Neuronal stem cell (in vitro differentiated cells): ENCODE measurements at places on chromosomes 2 and 18.
A peak's percentile ranks its signal among the peaks of the same experiment; 100 is the strongest.

GRCh38 chr18:30917651-30918050 lies 124.9 kb downstream of the DSC3 start:
- no peak for DNase-seq

- no peak for DNase-seq
These were observed 39.5 kb upstream of the FHL2 start for GRCh38 chr2:105438104-105438929.

- no peak for DNase-seq
These were observed 122.3 kb downstream of the LYPD6B start for GRCh38 chr2:149160701-149161217.

DNA sequence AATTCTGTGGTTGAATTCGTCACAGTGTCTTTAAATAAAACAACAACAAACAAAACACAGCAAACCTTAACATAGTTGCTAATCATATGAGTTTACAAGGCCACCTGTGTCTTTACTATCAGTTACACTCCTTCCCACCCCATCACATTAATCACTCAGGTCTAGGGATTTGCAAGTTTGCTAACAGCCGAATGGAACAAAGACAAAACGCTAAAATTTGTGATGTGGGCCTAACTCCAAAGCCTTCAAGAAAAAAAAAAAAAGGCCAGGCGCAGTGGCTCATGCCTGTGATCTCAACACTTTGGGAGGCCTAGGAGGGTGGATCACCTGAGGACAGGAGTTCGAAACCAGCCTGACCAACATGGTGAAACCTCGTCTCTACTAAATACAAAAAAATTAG lies 566 bp upstream of the POLI start:
- no peak for DNase-seq

GRCh38 chr2:221570321-221570935 lies 1.7 kb downstream of the EPHA4 start:
- peak; percentile 54 for DNase-seq

GRCh38 chr2:160555420-160556071 lies 61.9 kb upstream of the RBMS1 start:
- DNase-seq, result no peak

GRCh38 chr2:65129286-65129825 lies 550 bp downstream of the RAB1A start:
- no peak for DNase-seq

DNA sequence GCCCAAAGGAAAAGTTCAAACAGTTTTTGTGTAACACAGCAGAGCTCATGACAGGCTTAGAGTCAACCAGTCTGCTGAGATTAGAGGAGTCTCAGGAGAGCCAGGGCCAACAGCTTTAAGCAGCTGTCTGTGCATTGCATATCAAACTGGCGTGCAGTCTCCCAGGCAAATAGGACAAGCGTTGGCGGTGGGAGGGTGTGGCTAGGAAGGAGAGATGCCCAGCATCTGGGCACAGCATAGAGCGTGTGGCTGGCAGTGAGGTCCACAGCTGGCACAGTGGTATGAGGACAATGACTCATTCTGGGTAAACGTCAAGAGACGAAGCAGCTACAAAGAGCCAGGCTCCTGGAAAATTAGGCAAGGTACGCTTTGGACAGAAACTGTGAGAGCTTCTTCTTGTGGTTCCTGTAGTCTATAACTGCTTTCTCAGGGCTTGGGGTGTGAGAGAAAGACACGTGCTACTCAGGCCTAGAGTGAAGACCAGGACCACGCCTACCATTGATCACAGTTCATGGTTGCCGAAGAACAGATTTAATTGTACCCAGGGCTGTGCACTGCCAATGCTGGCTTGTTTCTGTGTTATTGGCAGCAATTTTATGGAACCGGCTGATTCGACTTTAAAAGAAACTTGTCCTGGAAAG lies 14.8 kb downstream of the ZAP70 start:
- DNase-seq, result no peak

- no peak for DNase-seq
These were observed 70.9 kb downstream of the AAK1 start for GRCh38 chr2:69572641-69573040.

GRCh38 chr2:47336259-47337238 lies 66.4 kb upstream of the MSH2 start:
- DNase-seq, result no peak

- no peak for DNase-seq
These were observed 60.2 kb downstream of the PRPF40A start for GRCh38 chr2:152657043-152657442.

- DNase-seq, result no peak
These were observed 89.2 kb upstream of the CTDP1 start for GRCh38 chr18:79590191-79591031.

GRCh38 chr2:196165016-196165415 lies 6.4 kb downstream of the STK17B start:
- no peak for DNase-seq

- DNase-seq, result no peak
These were observed 226.4 kb upstream of the HS6ST1 start for GRCh38 chr2:128545085-128545484.

- DNase-seq, result no peak
These were observed 9.9 kb downstream of the DYTN start for GRCh38 chr2:206708286-206708685.

DNA sequence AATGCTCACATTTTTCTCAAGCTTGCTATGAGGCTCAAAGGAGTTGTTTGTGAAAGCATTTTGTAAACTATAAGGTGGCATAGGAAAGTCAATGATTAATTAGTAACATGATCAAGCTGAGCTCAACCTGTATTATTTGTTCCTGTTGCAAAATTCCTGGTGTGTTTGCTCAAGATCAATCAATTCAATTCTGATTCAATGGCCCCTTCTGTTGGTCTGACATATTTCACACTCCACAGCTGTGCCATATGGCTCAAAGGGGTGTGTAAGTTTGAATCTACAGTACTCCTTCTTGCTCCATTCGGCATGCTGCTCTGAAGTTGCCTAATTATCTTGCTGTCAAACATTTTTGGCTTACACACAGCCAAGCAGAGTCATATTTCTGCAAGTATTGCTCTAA lies 341.6 kb upstream of the LRP1B start:
- no peak for DNase-seq

GRCh38 chr18:39653221-39653620 lies 2087.6 kb upstream of the CELF4 start:
- DNase-seq, result no peak

DNA sequence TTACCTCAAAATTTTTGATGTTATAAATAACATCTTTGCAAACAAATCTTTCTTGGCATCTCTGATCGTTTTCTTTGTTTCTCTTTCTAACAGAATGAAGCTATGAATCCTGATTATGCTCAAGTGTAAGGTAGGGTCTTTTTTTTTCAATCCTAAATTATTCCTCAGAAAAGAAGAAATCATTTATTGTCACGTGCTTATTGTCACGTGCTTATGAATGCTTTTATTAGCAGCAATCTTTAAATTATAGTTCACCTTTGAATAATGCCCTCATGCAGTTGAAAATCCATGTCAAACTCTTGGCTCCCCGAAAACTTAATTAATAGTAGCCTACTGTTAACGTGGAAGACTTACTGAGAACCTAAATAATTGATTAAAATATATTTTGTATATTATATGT lies 39.2 kb upstream of the EPAS1 start:
- no peak for DNase-seq

DNA sequence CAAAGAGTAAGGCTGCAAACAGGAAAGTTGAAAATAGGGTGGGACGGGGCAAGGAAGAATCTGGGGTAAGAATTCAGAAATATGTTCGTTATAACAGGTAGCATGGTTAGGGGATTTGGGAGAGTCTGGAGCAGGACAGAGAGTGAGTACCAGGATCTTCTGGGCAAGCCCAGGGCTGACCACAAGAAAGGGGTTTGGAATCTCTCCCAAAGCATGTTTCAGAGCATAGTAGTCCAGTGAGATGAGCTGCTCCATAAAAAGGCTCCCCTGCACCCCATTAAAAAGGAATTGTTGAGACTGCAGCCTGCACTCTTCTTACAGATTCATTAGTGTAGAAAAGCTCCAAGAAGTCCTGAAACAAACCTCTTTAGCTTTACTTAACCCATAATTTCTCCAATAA lies 291.1 kb downstream of the MTX2 start:
- no peak for DNase-seq

DNA sequence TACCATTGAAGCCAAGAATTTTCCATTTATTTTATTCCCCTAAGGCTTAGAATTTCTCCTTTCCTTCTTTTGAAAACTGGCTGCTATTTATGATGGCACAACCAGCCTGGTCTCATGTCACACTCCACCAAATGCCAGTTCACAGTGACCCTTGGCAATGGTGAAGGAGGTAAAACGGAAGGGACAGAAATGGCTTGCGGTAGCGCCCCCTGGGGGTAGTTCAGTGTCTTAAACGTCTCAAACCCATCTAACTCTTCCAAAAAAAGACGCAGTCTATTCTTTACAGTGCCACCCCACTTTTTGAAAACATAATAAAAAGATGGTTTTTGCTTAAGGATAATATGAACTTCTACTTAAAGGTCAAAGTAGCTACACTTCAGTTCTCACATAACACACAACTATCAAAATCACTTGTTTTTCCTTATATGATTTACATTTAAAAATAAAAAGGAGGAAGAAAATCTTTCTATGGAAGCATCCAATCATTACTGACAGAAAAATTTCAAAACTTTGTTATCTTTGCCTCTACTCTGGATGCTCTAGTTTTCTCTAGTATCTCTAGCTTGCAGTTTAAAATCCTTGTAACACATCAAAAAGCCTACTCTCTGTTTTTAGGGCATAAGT lies 28.0 kb downstream of the PNO1 start:
- peak; percentile 51 for DNase-seq

- DNase-seq, result no peak
These were observed 44.1 kb downstream of the ATOH8 start for GRCh38 chr2:85797921-85798320.

DNA sequence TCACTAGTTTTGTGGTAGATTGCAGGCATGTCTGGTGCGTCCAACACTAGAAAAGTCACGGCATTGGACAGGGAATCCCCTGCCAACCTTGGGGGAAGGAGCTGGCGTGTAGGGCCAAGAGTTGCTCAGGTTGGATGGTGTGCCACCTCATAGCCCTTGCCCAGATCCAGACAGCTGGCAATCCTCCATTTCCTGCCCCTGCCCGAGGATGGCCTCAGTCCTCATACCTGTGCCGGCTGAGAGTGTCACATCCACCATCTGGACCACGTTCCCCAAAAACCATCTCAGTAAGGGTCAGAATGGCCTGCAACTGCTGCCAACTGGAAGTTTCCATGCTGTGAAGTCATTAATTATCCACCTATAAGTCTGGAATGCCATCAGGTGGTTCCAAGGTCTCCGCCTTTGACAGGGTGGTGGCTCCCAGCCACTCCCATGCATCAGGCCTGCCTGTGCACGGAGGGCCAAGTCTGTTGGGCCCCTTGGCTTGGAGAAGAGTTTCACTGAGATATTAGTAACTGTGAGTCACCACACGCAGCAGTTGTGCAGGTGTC lies 55.0 kb downstream of the IMPA2 start:
- no peak for DNase-seq

DNA sequence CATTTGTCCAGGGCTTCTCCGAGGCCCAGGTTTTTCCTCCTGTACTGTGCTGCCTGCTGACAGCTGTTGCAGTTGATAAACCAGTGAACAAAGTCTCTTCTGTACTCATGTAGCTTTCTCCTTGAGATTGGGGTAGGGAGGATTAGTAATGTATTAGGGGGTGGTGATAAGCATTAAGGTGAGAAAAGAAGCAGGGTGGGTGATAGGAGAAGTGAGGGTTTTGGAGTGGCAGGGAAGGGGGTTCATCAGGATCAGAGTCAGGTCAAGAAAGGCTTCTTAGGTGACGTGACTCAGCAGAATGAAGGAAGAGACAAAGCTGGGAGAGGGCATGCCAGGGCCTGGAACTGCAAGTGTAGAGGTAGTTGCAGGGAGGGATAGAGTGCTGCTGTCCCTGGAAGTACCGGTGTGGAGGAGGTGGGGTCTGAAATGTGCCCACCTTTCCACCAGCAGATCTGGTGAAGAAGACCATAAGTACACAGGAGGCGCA lies 48.7 kb downstream of the PKP4 start:
- DNase-seq, result no peak

DNA sequence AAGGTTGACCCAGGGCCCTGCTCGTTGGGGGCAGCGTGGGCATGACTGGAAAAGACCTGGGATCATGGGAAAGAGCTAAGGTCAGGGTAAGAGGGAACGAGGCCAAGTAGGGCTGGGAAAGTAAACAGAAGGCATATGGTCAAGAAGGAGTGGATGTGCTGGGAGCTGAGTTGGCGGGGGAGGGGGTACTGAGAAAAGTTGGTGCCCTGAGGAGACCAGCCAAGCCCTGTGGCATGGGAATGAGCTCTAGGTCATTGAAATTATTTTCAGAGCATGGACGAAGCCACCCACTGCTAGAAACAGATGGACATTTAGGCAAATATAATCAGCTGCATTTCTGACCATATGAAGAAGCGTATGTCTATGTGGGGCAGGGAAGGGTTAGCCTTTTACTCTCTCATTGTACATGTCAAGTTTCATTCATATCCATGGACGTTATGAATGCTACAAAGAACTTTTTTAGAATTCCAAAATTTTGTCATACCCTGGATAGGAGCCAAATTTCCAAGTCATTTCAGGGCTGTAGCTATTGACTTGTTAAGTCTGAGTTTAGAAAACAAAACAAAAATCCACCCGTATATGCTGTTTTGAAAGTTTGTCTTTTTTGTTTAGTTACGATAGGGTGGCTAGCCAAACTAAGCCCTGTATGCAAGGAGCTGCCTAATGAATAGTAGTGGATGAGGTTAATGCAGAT lies 19.1 kb downstream of the MAPRE2 start:
- DNase-seq, result no peak
